ENCODE measurements at places on chromosomes 12 and 14.

DNA sequence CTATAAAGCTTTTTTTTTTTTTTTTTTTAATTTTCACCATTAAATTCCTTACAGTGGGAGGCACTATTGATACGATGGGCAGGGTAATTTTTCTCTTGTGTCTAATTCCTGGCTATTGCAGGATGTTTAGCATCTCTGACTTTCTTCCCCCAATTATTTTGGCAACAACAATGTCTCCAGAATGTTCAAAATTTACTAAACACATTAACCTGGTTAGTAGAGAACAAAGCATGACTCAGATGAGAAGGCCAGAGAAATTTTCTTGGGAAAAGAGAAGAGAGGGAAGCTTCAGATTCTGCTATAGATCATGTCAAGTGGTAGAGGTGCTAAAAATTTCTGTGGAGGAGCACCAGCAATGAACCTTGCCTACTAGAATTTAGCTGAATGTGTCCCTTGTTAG, 171.5 kb upstream of the PRICKLE1 start:
- no peak for DNase-seq

DNA sequence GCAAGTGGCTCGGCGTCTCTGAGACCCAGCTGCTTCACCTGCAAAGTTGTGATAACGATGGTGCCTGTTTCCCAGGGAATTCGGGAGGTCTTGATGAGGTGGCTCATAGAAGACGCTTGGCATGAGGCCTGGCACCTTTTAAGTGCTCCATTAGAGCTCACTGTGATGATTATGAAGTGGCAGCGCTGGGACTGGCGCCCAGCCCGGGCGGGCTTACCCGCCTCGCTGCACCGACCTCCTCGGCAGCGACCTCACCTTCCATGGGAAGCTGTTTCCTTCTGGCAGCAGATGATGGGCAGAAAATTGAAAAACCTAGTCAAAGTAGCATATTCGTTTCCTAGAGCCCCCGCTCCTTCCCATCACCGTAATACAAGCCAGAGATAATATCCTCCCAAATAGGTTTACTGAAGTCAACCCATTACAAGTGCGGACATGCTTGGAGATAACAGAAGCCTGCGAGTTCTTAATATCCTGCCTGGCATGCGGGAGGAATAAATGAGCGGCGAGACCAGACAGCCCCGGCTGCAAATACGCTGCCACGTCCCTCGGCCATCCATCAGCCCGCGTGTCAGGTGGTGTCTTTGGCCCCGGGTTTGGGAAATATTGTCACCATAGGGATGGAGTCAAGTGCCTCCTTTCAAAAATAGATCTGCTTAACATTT, 35.2 kb upstream of the DLK1 start:
- DNase-seq: no peak

DNA sequence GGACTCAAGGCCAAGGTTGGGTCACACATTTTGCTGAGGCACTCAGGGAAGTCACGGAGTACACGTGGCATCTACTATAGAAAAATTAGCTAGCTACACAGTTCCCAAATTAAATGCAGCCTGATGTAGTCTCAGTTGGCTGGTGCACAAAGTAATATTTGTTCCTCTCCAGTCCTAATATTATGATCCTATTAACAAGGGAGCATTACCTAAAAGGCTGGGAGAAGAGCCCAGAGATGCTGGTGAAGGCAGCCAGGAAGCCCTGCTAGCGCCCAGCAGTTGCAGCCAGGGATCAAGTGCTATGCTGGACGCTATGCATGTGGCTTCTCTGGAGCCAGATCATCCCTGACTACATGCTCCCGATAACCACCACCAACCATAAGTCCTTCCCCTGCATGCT, 88.0 kb upstream of the GSC start:
- no peak for DNase-seq

DNA sequence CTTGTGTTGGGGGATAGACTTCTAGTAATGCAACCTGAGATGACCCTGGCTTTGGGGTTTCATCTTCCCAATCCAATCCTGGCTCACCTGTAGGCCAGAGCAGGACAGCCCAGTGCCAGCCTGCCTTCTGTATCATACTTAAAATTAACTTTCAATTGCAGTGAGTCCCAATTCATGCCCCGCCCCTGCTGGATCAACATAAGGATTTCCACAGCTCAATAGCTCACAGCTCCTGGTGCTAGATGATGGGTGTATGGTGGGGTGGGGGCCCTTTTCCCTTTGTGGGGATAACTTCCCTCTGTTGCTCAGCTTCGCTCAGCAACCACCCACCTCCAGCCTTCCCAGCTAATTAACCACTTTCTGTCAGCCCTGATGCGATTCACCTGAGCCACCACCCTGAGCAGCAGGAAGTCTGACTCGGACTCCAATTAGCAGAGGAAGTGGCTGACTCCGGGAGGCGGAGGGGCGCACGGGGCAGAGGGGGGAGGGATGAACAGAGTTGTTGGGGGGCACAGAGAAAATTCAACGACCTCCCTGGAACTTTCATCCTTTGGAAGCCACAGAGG, 24.3 kb upstream of the CHGA start:
- DNase-seq: no peak

All from activated naive CD4-positive, alpha-beta T cell treated with anti-CD3 and anti-CD28 coated beads, Interleukin-2, amount 50 U/mL, for 16 hours (primary cell).